ENCODE measurements at places on chromosomes 7 and 10. TPM values are rescaled to one million over a fixed set of nuclear protein-coding genes. Genes with fewer than 3 reads are reported as not detected.

- no peak for DNase-seq
These were observed 72.3 kb downstream of the AMPH start for GRCh38 chr7:38558761-38559345.

- DNase-seq, result no peak
These were observed 2.3 kb upstream of the SMIM30 start for GRCh38 chr7:113120647-113121046.

GRCh38 chr7:142802301-142802700, 31.5 kb downstream of the PRSS2 start:
- no peak for DNase-seq

GRCh38 chr7:110373416-110373815, 717.5 kb upstream of the LRRN3 start:
- no peak for DNase-seq

GRCh38 chr7:68816491-68816890, 781.8 kb upstream of the AUTS2 start:
- DNase-seq, result no peak

- DNase-seq, result no peak
These were observed 115.3 kb downstream of the ST7 start for GRCh38 chr7:117068511-117069145.

GRCh38 chr7:2864204-2864985, 20.3 kb upstream of the GNA12 start:
- DNase-seq, result no peak

GRCh38 chr10:2619472-2619871, 447.9 kb upstream of the PFKP start:
- DNase-seq, result peak; percentile 52

- DNase-seq, result no peak
These were observed 5.1 kb downstream of the MSRB2 start for GRCh38 chr10:23100331-23101030.

DNA sequence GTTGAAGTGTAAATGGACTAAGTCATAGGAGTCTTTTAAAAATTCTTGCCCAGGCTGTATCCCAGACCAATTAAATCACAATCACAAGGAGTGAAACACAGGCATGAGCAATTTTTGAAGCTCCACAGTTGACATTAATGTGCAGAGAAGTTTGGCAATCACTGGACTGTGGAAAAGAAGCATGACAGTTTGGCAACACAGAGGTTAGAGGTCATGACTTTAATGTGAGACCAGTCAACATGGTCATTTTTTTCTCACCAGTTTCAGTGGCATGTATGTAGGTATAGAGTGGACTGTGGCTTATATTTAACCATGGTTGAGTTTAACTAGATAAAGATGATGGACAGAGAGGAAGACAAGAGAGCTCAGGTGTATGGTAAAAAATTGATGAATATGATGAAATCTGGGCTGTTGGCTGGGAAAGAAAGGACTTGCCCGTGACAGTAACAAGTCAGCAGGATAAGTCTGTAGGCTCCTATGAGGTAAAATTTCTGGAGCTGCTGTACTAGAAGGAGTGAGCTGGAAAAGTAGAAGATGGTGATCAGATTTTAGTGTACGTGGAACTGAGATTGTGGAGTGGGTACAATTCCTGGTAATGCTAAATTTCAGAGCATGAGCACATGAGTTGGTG, 432.2 kb upstream of the GHITM start:
- DNase-seq, result no peak

DNA sequence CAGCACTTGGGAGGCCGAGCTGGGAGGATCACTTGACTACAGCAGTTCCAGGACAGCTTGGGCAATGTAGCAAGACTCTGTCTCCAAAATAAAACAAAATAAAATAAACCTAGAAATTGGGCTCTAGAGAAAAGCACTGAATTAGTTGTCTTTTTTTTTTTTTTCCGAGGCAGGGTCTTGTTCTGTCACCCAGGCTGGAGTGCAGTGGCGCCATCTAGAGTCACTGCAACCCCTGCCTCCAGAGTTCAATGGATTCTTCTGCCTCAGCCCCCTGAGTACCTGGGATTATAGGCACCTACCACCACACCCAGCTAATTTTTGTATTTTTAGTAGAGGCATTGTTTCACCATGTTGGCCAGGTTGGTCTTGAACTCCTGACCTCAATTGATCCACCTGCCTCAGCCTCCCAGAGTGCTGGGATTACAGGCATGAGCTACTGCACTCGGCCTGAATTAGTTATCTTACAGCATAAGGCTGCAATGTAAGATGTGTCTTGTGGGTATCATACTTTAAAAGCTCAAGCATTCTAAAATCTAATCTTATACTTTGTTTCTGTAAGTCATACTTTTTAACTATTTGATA, 12.8 kb downstream of the MEIG1 start:
- DNase-seq, result peak; percentile 29

GRCh38 chr10:15237351-15237750, 68.9 kb upstream of the NMT2 start:
- no peak for DNase-seq

- DNase-seq, result no peak
These were observed 8.8 kb upstream of the GFRA1 start for GRCh38 chr10:116281775-116282174.

DNA sequence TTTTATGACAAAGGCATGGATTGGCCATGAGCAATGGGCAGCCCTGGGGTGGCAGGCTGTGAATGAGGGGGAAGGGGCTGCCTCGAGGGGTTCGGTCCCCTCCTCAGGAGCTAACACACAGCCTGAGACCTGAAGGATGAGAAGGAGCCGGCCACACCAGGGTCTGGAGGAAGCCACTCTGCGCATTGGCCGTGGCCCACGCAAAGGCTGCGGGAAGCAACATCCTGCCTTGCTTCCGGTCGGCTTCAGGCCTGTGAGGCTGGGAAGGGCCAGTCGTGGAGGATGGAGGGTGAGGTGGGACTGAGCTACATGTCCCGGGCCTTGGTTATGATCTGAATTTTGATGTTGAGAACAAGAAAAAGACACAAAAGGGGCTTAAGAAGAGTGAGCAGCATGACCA, 49.4 kb downstream of the RGS10 start:
- DNase-seq, result no peak

- DNase-seq, result peak; percentile 22
These were observed 118.3 kb downstream of the KLF6 start for GRCh38 chr10:3666525-3667302.

DNA sequence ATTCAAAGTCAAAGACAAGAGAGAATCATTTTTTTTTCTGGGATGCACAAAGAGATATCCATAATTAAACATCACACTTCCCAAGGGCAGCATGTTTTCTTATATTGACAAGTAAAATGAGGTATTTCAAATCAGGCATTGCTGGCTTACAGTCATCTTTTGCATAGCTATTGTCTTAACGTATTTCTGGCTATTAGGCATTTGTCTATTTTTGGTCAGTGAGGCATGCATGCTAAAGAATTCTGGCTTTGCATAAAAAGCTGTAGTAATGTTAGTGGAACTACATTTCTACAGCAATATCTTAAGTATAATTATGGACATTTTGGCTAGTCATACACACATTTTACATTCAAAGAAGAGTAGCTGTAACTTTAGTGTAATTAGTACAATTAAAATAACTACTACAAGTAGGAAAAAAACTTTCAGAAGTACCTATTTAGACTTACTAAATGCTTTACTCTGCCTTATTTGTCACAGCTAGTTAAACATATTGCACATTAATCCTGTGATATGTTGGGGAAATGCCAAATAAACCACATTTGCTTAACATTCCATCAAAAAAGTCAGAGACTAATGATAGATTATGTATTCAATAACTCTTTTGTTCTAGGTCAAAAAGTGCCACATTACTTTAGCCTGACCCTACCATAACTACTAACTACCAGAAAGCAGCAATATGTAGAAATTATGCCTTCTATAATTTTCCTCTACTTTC, 76.4 kb downstream of the RELN start:
- DNase-seq, result no peak

GRCh38 chr10:88728107-88728763, 22.2 kb downstream of the LIPK start:
- peak; percentile 7 for DNase-seq

DNA sequence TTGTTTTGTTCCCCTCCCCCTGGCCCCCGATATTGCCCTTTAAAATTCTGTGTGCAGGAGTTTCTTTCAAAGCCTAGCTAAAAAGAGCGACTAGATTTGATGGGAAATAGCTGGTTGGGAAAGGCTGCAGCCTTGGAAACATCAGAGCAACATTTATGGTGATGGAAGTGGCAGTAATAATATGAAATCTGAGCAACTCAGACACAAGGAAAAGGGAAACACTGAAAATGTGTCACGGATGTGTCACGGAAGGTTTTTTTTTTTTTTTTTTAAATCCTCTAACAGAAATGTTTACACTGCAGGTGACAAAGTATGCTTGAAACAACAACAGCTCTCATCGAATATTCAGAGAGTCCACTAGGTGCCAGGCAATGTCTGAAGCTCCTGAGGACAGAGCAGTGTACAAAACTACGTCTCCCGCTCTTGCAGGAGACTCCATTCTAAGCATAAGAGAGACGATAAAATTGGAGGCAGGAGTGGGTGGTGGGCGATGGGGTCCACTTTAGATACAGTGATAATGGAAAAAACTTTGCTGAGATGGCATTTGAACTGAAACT, 143.0 kb downstream of the RSU1 start:
- no peak for DNase-seq

- DNase-seq, result no peak
These were observed 216.4 kb downstream of the ELFN1 start for GRCh38 chr7:1886361-1887064.

DNA sequence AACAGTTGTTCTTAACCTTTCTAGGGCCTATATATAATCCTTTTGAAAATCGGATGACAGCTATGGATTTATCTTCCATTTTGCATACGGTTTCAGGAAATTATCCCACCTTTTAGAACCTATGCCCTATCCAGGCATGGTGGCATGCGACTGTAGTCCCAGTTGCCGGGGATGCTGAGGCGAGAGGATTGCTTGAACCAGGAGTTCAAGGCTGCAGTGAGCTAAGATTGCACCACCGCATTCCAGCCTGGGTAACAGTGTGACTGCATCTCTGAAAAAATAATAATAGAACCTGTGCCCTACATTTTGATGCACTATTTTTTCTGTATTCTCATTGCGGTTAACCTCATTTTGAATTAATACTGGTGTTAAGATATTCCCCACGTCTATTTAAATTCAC, 11.6 kb downstream of the CCAR1 start:
- no peak for DNase-seq

DNA sequence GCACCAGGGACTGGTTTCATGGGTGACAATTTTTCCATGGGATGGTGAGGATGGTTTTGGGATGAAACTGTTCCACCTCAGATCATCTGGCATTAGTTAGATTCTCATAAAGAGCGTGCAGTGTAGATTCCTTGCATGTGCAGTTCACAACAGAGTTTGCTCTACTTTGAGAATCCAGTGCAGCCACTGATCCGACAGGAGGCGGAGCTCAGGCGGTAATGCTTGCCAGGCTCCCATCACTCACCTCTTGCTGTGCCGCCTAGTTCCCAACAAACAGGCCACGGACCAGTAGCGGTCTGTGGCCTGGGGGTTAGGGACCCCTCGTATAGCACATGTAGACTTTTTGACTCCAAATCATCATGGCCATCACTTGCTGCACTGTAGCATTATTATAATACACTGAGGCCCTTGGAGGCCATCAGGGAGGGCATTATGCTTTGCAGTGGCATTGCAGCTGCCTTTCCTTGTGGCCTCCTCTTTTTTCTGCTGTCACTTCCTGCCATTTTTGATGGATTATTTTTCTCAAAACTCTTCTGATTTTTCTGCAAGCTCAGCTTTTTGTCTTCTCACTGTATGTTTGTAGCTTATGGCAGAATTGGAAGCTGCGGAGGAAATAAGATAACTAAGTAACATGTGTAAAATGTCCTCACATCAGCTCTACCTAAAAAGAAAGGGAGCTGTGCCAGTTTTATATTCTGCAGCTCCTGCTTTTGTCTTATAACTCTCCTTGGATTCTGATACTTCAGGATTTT, 18.5 kb downstream of the CSGALNACT2 start:
- DNase-seq, result no peak

- no peak for DNase-seq
These were observed 60.2 kb downstream of the TFPI2 start for GRCh38 chr7:93830141-93830925.

DNA sequence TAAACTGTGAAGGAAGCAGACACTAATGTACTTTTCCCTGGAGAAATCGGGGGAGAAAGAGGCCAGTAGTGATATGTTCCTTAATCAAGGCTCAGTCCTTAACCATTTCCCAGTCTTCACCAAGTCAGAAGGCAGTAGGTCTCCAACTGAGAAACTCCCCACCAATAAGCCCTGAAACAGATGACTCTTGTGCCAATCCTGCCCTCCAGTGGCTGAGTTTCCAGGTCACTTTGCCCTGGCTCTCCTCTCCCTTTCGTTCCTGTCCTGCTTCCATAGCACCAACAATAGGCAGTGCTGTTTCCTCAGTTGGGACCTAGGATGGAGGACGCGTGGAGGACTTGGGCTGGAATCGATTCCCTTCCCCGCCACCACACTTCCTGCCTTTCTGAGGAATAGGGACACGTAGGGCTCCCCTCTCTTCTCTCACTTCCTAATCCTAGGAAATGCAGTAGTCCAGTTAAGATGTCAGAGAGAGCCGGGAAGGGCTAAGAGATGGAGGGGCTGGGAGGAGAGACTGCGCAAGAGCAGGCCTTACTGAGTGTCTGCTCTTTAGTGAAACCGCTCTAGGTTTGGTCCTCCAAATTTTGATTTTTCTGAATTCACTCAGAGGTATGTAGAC, 23.4 kb downstream of the ATOH7 start:
- peak; percentile 81 for DNase-seq

SAMD9 gene
- total RNA-seq, result 0.58 TPM

TMEM72 gene
- total RNA-seq, result not detected

KCNMA1 gene
- 155 TPM for total RNA-seq

PNLIPRP2 gene
- total RNA-seq, result 11.9 TPM

REEP3 gene
- 64.1 TPM for total RNA-seq

LOXL4 gene
- 0.29 TPM for total RNA-seq

NKX2-3 gene
- 0.45 TPM for total RNA-seq

IFIT1 gene
- 2.3 TPM for total RNA-seq

DLD gene
- total RNA-seq, result 173 TPM

EBLN1 gene
- not detected for total RNA-seq

WDR37 gene
- total RNA-seq, result 165 TPM

SLF2 gene
- 2.3 TPM for total RNA-seq

OPN4 gene
- not detected for total RNA-seq

NKX1-2 gene
- total RNA-seq, result not detected

TMEM130 gene
- 1.8 TPM for total RNA-seq

SP4 gene
- total RNA-seq, result 0.58 TPM
